ENCODE measurements at places on chromosomes 4 and X.

DNA sequence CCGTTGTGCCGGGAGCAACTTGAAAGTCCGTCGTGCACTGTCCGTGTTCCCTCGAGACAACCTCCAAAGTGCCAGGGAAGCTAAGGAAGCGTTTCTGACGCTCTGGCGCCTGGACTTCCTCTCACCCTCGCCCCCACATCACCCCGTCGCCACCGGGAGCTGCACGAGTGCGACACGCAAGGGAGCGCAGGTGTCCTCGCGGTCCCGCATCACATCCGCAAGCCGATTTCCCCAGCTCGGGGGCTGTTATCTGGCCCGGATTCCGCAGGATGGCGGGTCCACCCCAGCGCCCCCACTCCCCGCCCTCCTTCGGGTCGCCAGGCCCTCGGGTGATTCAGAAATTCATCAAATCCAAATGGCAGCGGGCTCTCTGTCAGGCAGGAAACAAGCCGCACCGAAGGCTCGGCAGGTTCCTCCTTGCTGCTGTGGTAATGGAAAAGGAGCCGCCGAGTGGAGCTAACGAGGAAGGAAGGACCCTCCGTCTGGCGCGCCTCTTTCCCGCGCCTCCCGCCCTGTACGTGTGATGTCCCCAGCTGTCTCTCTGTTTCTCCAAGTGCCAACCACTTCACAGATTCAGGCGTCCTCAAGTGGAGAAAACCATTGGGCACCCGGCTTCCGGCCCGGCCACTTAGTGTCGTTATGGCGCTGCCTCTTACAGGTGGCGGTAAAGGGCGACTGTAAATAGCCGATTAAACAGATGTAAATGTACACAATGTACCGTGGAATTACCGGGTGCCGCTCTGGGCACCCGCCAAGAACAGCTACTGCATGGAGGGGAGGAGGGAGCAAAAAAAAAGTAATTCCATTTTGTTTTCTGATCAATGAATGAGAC is 921 bp upstream of the SETD7 start:
- H3K4me1 ChIP-seq = peaks cover 69% of the 10 kb centered on the region
- H3K27me3 ChIP-seq = no peaks in the 10 kb centered on the region
- H3K36me3 ChIP-seq = peaks cover 4% of the 10 kb centered on the region
- H3K4me3 ChIP-seq = peak overlapping the region; percentile 95
- peak; percentile 77 for DNase-seq

- H3K27ac ChIP-seq = no peak overlapping the region
- H3K27me3 ChIP-seq = no peaks in the 10 kb centered on the region
- no peak for DNase-seq
- H3K4me1 ChIP-seq = no peaks in the 10 kb centered on the region
- no peak overlapping the region for H3K4me3 ChIP-seq
- no peaks in the 10 kb centered on the region for H3K36me3 ChIP-seq
Observed at GRCh38 chrX:115584696-115585095, 23.7 kb downstream of the PLS3 start.

GRCh38 chrX:40104985-40105834 is 7.5 kb upstream of the BCOR start:
- peak overlapping the region; percentile 58 for H3K27ac ChIP-seq
- H3K36me3 ChIP-seq = no peaks in the 10 kb centered on the region

- H3K27ac ChIP-seq = no peak overlapping the region
- H3K27me3 ChIP-seq = peaks cover 2% of the 10 kb centered on the region
- H3K4me1 ChIP-seq = no peaks in the 10 kb centered on the region
Observed at GRCh38 chrX:118261151-118261550, 84.8 kb upstream of the WDR44 start.

Data from activated CD4-positive, alpha-beta memory T cell treated with anti-CD3 and anti-CD28 coated beads for 36 hours (primary cell).